ENCODE measurements at places on chromosomes 2 and 18.

GRCh38 chr18:22207021-22207758 lies 37.8 kb downstream of the GATA6 start:
- DNase-seq: no peak

GRCh38 chr2:40935349-40935748 lies 483.5 kb upstream of the SLC8A1 start:
- DNase-seq: no peak

DNA sequence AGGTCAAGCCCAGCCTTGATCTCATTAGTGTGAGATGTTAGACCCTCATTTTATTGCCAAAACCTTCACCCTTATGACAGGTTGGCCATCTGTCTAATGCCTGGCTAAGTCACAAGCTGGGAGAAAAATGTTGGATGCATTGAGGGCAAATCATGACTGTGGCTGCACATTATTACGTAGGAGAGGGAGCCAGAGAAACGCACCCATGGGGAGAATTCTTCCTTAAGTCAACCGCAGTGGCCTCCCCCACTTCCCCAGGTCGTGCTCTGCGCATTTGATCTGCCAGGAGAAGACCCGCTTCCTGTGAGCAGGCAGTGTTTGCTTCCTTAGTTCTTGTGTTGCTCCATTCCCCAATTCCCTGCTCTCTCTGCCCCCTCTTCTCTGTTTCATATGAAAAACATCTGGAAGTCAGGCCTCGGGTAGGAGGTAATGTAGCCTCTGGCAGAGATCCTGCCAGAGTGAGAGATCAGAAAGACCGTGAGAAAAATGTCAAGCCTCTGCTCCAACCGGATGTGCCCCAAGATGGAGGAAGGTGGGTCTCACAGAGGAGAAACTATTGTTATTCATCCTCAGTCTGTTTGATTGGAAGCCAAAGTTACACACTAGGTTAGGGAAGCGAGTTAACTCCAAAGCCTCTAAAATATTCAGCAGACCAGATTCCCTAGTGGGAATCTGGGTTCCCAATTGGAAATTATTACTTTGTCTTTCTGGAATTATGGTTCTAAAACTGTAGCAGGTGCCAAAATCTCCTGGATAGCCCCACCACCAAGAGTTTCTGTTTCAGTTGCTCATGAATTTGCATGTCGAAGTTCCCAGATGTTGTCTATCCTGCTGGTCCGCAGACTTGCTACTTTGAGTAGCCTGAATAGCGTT lies 144.3 kb upstream of the PELI1 start:
- DNase-seq: peak; percentile 75

GRCh38 chr2:219124381-219125110 lies 36.1 kb downstream of the NHEJ1 start:
- DNase-seq: peak; percentile 33
